ENCODE measurements at places on chromosomes 2 and 18. TPM values are rescaled to one million over a fixed set of nuclear protein-coding genes. Genes with fewer than 3 reads are reported as not detected.

Gene HOXD13
- total RNA-seq: not detected

DNA sequence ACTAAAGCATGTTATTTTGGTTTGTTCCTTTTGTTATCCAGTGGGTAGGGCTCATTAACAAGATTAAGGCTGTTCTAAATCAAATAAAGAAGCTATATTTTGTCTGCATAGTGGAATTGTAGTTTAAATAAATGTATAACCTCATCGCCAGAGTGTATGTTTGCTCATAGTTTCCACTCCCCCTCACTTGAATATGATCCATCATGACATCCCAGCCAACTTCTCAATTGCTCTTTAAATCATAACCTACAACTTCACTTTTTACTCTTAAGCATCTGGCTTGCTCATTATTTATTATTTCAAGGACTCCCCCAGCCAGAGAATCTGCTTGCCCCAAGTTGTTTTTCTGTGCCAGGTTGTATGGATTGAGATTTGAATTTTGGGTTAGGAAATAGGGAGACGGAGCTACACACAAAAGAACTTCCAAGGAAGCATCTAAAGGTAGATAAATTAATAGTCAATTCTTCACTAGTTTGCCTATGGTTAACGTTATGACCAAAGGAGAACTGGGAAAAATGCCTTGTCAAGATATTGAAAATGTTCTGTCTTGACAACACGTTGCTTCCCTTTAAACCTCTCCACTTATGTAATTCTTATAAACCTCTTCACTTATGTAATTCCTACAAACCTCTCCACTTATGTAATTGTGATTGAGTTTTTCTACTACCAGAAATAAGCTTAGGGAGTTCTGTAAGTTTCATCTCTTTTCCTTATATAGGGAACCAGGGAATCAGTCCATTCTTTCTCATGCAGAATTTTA lies 55.4 kb upstream of the UPP2 start:
- no peaks in the 10 kb centered on the region for H3K36me3 ChIP-seq
- H3K27me3 ChIP-seq: peaks cover 37% of the 10 kb centered on the region
- no peak overlapping the region for H3K4me3 ChIP-seq
- no peak overlapping the region for H3K27ac ChIP-seq
- no peak for DNase-seq
- H3K4me1 ChIP-seq: no peaks in the 10 kb centered on the region

DNA sequence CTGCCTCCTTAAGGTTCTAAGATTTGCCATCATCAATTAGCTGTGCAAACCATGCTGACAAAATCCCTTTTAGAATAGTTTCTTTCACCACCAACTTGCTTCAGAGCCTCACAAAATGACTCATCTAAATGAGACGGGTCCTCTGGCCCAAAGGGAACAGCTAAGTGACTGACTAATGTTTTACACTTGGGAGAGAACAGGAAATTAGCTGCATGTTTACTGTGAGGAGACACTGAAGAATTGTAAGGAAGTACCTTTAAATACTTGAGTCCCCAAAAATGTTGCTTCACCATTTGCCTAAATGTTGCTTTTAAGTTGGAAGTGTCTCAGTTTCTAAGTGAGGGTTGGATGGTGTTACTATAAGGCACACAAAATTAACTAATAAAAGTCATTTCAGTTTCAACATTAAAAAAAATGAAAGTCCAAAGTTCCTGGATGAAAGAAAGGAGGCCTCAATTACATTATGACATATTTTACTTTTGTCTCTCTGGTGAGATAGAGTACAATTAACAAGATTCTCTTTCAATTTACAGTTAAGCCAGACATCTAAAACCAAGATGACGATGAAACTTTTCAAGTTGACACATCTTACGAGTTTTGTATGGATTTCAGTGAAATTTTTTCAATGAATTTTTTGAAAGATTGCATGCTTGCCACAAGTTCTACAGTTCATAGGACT lies 229.1 kb upstream of the FN1 start:
- no peak for DNase-seq
- H3K4me1 ChIP-seq: peaks cover 3% of the 10 kb centered on the region
- no peak overlapping the region for H3K4me3 ChIP-seq
- H3K27ac ChIP-seq: peak overlapping the region; percentile 26
- no peaks in the 10 kb centered on the region for H3K36me3 ChIP-seq

Gene RASGRP3
- 1.5 TPM for total RNA-seq

Gene VSNL1
- total RNA-seq: not detected

GRCh38 chr2:25115249-25115883 lies 53.0 kb downstream of the POMC start:
- H3K4me3 ChIP-seq: no peak overlapping the region
- H3K27me3 ChIP-seq: peaks cover 19% of the 10 kb centered on the region
- no peaks in the 10 kb centered on the region for H3K36me3 ChIP-seq
- no peak overlapping the region for H3K27ac ChIP-seq

DNA sequence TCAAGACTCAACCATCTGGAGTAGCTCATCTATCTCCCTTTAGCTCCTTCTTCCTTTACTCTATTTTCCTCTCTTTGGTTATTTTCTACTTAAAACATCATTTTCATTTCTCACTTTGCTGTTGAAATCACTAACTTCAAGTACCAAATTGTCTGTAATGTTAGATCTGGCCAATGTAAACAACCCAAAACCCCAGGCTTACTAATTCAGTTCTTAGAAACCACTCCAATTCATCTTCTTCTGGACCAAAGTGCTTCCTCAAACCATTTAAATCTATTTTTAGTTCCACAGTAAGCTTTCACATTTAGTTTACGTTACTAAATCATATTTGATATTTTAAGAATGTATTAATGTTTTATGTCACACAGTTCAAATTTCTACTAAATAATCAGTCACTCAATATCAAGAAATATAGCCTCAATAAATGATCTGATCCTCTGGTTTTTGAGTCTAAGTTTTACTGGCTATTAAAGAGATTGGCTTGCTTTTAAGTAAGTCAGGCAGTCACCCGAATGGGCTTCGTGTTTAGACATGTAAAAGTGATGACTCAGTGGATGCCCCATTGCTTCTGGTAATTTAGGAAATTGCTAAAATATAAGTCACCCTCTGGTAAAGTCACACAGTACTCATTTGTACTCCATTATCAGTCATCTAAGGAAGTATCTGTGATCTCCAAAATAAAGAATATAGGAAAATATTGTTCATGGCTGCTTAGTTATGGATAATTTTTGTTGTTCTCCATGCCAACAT lies 527.2 kb upstream of the SOX11 start:
- no peak for DNase-seq
- no peaks in the 10 kb centered on the region for H3K27me3 ChIP-seq
- no peaks in the 10 kb centered on the region for H3K36me3 ChIP-seq
- H3K4me3 ChIP-seq: no peak overlapping the region

Gene C1QL2
- total RNA-seq: not detected

All from natural killer cell treated with Interleukin-12 subunit alpha and Interleukin-12 subunit beta and Interleukin-15 and Interleukin-18, amount 100 ng/mL, for 72 hours (primary cell).